ENCODE measurements at places on chromosomes 3 and 15. TPM values are rescaled to one million over a fixed set of nuclear protein-coding genes. Genes with fewer than 3 reads are reported as not detected.

- no peak for DNase-seq
These were observed 263.6 kb upstream of the ALCAM start for GRCh38 chr3:105103139-105103538.

KCNH8 gene
- total RNA-seq = 0.03 TPM

NAALADL2 gene
- 4.4 TPM for total RNA-seq

GRCh38 chr3:134901461-134901860 is 106.4 kb downstream of the EPHB1 start:
- DNase-seq = no peak

DNA sequence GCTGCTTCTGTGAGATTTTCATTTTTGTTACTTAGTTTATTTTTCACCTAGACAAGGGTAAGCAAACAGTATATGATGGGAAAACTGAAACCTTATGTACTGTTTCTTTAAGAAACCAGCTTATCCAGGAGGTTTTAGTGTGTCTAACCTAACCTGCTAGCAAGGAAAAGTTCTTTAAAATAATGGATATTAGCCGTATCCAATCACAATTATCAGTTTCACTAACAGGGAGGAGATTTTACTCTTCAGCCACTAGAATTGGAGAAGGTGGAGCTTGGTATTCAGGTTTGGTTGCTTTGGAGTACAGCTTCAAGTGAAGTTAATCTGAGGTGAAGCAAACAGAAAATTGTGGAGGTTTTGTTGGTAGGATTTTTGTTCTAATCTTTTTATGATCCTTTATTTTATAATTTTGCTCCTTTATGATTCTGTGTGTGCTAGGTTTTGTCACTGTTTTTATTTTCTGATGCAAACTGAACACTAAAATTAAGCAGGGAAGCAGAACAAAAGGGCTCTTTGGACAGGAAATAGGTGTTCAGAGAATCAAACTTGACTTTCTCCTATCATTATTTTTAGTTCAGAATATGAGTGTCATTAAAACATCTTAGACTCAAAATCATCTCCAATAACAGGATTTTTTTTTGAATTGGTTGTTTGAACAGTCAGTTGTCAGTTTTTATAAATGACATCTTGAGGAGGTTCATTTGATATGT is 13.0 kb downstream of the ZFAND6 start:
- peak; percentile 92 for DNase-seq

DNA sequence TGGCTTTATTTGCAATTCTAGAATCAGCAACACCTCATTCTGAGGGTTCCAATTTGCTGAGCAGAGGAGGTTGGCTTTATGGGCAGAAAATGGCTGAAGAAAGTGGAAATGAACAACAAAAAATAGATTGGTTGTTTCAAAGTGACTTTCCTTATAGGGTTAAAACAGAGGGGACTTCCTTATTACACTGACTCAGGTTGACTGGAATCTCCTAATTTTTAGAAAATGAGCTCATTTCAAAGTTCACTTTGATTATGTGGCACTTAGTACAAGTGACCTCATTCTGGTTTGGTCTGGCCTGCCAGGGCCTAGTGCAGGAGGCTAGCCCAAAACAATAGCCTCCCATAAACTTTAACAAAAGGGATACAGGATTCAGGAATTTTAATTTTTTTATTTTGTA is 41.4 kb downstream of the NFKBIZ start:
- DNase-seq = no peak

LRTM1 gene
- not detected for total RNA-seq

DNA sequence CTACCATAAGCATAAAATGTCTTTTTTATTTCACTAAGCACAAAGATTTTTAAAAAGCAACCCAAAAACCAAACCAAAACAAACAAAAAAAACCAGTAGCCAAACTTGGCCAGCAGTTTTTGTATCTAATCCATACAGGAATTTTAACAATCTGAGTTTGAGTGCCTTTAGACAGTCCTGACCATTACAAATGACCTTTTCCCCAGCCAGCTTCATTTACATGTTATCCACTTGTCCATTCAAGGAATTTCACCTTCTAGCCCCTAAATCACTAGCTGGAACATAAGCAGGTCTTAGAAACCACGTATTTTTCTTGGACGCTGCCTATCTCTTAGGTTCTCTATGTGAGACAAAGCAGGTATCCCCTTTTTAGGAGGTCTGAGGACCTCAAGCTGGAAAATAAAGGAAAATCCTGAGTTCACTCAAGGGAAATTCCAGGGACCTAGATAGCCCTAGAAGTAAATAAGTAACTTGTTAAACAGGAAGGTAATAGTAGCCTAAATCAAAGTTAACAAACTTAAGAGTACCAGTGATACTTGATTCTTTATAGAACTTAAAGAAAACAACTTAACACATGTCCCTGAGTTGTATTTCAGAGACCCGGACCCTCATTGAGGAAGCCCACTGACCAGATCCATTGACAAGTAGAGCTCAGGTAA is 34.2 kb downstream of the CIP2A start:
- no peak for DNase-seq

- no peak for DNase-seq
These were observed 25.7 kb downstream of the TGFBR2 start for GRCh38 chr3:30632065-30632464.

GRCh38 chr3:45232521-45232920 is 6.4 kb upstream of the TMEM158 start:
- no peak for DNase-seq

- no peak for DNase-seq
These were observed 126.6 kb upstream of the MME start for GRCh38 chr3:154953538-154953937.

GRCh38 chr3:107816107-107816506 is 274.7 kb downstream of the CD47 start:
- DNase-seq = no peak

COL6A5 gene
- total RNA-seq = not detected

- no peak for DNase-seq
These were observed 205.0 kb downstream of the LSAMP start for GRCh38 chr3:116240261-116240660.

DNA sequence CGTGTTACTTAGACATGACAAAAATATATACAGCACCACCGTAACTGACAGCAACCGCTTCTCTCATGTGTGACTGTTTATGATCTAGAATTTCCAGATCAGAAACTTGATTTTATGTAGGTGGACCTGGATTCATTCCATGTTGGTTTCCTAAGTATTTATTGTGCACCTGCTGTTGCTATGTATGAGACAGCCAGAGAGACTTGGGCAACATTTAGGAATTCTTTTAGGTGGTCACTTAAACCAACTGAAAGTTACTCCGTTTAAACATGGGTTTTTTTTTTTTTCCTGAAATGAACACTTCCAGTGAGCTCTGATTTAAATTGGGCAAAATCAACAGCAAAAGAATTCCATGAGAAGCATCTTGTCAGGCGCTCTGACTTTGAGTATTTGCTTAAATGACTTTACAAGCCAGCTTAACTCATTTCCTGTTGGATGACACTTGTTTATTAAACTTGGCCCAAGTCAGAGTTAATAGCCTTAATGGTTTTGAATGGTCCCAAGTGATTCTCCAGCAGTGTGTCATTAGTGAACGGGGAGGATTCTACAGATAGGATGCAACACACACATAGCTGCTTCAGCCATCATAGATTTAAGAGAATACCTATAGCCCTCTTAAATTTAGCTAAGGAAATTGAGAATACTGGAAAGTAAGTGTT is 31.8 kb downstream of the MITF start:
- DNase-seq = no peak

PRSS50 gene
- not detected for total RNA-seq

GRCh38 chr3:129481766-129482332 is 41.8 kb downstream of the IFT122 start:
- no peak for DNase-seq

TM6SF1 gene
- total RNA-seq = not detected

DNA sequence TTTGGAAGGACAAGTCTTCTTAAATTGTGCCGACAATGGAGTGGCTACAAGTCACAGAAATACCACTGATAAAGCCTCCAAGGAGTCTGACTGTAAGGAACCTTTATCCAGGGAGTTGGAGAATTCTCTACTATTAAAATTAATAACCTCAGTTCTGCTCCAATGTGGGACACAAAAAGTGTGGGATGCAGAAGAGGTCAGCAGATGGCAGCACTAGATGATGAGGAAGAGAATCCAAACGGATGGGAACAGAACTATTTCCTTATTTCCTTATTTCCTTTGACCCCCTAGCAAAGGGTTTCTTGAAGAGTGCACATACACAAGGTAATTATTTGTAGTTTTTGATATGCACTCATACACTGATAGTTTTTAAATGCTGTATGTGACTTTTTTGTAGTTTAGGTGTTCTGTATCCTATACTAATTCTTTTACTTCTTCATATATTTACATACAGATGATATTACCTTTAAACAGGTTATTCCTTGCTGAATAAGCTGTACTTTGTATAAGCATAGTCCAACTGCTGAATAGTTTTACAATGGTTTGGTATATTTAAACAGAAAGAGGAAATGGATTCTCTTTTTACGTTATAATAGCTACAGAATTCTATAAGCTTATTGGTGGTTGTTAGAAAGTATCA is 25.6 kb upstream of the NLGN1 start:
- DNase-seq = peak; percentile 49

CLDN16 gene
- not detected for total RNA-seq

- peak; percentile 53 for DNase-seq
These were observed at the start of gene THRB for GRCh38 chr3:24494618-24495325. TSS of gene THRB (minus strand) at chr3:24494850.

DNA sequence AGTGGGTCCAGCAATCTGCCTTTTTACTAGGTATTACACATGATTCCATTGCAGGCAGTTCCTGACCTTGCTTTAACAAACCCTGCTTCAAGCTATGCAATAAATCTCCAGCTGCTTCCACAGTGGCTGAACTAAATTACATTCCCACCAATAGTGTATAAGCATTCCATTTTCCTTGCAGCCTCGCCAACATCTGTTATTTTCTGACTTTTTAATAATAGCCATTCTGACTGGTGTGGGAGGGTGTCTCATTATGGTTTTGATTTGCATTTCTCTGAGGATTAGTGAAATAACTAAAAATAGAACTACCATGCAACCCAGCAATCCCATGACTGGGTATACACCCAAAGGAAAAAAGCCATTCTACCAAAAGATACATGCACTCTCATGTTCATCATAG is 36.4 kb upstream of the DNAJC13 start:
- DNase-seq = no peak

- no peak for DNase-seq
These were observed 25.1 kb upstream of the FSIP1 start for GRCh38 chr15:39807791-39808190.

THRB gene
- 0.81 TPM for total RNA-seq

GRCh38 chr3:169173231-169173630 is 490.3 kb downstream of the MECOM start:
- DNase-seq = peak; percentile 98
